Activated gamma-delta T cell treated with Interleukin-2 at 50 U/mL for 16 hours (primary cell): ENCODE measurements at places on chromosomes 6 and 20.

GRCh38 chr20:64247307-64247618 is 8.3 kb upstream of the PCMTD2 start:
- DNase-seq = no peak

DNA sequence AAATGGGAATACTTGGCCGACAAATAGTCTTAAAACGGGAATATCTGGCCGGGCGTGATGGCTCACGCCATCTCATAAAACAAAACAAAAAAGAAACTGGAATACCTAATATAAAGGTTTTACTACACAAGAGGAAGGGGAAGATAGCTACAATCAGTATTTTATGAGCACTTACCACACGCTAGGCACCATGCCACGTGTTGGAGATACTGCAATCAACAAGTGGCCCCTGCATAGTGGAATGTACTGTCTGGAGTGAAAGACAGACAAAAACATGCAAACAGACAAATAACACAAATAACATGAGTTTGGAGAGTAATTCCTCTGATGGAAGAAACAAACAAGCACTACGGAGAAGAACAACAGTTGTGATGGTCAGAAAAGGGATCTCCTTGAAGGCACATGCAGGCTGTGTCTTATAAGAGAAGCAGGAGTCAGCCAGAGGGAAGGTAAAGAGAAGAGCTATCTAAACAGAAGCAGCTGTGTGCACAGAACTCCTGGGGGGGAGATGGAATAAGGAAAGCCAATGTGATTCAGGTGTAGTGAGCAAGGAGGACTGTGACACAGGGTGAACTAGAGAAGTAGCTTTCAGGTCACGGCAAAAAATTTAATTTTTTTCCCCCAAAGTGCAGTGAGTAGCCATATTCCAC is 39.1 kb upstream of the AKIRIN2 start:
- DNase-seq = no peak

DNA sequence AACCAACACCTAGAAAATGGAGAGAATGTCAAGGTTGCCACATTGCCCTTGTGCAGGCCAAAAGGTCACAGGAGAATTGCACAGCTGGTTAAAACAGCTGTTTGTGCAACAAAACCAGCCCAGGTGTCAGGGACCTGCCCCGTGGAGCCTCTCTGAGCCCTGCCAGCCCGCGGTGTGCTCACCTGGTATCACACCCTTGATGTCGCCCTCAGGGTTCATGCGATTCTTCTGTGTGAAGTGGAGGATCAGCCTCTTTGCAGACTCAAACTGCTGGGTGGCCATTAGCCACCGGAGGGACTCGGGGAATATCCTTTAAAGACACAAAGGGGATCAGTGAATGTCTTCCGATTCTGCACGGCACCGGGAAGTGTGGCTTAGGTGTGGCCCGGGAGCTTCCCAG is 39.2 kb downstream of the PSMG4 start:
- DNase-seq = no peak

GRCh38 chr6:99613705-99614429 is 7.2 kb downstream of the PRDM13 start:
- DNase-seq = no peak

DNA sequence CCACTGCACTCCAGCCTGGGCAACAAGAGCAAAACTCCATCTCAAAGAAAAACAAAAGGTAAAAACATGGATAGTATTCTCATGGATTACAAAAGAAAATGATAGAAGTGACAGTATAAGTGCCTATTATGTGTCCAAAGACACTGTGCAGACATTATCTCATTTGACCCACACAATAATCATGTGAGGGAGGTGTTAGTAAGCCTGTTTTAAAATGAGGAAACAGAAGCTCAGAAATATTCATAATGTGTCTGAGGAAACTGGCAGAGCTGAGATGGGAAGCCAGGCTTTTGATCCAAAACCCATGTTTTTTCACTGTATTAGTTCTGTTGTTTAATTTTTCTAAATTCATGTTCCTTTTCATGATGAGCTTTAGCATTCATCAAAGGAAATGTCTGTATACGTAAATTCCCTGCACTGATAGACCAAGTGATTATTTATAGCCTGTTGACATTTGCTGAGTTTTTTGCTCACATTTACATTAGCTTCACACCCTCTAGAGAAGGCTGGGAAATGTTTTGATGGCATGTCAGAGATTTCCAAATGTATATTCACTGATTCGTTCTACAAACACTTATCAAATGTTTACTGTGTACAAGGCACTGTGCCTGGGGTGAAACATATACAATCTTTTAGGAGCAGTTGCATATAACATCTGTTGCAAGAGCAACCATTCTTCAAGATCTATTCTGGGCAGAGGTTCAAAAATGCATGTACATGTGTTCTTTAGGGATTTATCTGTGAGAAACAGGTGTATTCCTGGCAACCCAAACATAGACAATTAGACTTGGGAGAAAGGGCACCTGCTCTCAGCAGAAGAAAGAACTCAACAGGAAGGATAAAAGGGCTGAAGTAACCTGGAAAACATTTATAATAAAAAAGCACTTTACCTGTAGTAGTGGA is 331.5 kb downstream of the SAMD5 start:
- no peak for DNase-seq

DNA sequence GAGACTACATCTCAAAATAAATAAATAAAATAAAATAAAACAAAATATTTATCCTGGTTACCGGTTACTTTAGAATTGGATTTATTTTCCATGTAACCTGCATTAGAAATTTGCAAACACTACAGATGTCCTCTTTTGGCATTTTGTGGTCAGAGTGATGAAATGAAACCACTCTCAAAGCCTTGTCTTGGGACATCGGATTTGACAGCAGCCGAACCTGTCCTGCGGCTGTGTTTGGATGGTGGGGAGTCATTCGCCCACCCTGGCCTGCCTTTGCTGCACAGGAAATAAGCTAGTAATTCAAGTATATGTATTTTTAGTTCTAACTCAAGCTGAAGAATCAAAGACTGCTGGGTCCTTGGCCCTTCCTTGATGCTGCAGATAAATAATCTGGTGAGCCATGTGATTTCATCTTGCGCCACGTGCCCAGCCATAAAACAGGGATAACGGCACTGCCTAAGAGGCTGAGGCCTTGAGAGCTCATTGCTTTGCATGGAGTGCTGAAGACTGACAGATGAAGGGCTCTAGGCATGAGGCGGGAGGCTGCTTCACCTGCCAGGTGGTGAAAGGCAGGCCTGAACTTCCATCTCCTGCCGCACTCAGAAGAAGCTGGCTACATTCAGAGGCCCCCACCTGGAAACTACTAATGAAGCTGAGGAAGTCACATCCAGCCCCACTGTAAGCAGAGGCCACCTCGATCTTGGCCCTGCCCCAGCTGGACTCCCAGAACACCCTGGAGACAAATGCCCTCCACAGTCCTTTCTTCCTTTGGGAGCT is 76.9 kb downstream of the NOL4L start:
- DNase-seq = no peak

DNA sequence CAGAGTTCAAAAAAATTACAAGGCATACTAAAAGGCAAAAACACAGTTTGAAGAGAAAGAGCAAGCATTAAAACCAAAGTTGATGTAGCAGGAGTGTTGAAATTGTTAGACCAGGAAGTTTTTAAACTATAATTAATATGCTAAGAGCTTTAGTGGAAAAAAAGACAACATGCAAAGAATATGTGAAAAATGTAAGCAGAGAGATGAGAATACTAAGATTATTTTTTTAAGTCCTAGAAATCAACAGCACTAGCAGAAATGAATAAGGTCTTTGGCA is 192.6 kb downstream of the ERMARD start:
- DNase-seq = no peak

- DNase-seq = peak; percentile 0
Measured at GRCh38 chr6:170114187-170114945, 176.5 kb downstream of the DLL1 start.

- peak; percentile 59 for DNase-seq
Measured at GRCh38 chr6:133923938-133924593, 29.0 kb upstream of the TBPL1 start.

GRCh38 chr6:33407132-33407718 is 3.6 kb upstream of the PHF1 start:
- no peak for DNase-seq

GRCh38 chr6:166613027-166613426 is 14.0 kb downstream of the RPS6KA2 start:
- no peak for DNase-seq

DNA sequence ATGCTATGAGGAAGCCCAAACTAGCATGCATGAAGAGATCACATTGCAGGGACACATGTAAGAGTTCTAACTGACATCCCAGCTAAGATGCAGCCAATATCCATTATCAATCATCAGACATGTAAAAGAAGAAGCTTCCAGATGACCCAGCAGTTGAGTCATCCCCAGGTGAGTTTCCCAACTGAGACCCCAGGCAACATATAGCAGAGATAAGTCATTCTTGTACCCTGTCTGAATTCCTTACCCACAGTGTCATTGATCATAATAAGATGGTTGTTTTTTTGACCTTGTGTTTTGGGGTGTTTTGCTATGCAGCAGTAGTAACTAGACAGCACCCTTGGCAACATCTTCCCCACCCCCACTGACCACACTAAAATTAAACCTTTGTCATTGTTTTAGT is 18.9 kb downstream of the SIRPD start:
- no peak for DNase-seq

GRCh38 chr6:132972971-132973370 is 158.6 kb downstream of the RPS12 start:
- DNase-seq = no peak

DNA sequence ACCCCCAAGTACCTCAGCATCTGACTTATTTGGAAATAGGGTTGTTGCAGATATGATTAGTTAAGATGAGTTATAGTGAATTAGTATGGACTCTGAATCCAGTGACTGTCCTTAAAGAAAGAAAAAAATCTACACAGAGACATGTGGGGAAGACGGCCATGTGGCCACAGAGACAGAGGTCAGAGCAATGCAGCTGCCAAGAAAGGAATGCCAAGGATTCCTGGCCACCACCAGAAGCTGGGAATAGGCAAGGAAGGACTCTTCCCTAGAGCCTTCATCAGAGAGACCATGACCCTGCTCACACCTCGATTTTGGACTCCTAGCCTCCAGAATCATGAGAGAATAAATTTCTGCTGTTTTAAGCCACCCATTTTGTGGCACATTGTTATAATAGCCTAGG is 81.8 kb downstream of the FYN start:
- no peak for DNase-seq

GRCh38 chr20:7392542-7393206 is 547.6 kb downstream of the HAO1 start:
- no peak for DNase-seq

DNA sequence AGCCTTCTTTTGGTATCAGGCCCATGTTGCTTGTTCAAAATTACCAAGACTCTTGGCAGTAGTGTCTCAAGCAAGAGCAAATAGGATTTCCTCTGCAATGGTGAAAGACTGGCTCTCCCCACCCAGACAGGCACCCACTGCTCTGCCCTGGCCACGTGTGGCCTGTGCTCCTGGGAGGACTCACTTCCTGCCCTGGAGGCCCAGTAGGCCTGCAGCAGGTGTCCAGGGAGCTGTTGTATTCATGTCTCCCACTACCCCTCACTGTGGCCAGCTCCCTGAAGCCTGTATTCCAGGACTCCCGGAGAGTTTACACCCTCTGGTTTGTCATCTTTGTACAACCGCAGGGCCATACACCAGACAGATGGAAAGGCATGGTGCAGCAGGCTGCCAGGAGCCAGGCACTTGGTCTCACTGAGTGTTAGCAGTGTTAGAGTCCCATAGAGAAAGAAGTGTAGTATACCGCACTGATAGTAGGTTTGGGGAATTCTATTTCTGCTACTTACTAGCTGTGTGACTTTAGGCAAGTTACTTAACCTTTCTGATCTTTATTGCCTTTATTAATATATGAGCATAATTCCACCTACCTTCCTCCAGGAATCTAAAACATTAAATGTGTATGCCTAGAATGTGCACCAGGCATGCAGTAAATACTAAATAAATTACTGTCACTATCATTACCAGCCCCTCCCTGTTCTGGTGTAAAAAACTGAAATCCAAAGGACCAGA is 159.7 kb downstream of the TMEM242 start:
- DNase-seq = no peak

DNA sequence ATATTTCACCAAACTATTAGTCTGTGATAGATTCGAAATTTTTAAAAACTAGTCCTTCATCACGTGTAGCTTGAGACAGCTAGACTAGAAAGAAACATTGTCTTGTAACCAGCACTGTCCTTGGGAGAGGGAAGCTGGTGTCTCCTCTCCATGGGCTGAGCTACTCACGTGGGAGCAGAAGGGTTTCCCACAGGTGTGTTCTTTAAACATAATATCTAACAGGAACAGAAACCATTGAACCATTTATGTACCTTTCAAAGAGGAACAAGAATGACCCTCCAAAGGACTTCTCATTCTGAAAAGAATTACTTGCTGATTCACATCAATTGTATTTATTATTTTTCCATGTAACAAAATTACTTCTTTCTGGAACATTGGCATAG is 72.4 kb upstream of the SYNJ2 start:
- no peak for DNase-seq

GRCh38 chr6:134967711-134968110 is 17.8 kb upstream of the ALDH8A1 start:
- DNase-seq = no peak

DNA sequence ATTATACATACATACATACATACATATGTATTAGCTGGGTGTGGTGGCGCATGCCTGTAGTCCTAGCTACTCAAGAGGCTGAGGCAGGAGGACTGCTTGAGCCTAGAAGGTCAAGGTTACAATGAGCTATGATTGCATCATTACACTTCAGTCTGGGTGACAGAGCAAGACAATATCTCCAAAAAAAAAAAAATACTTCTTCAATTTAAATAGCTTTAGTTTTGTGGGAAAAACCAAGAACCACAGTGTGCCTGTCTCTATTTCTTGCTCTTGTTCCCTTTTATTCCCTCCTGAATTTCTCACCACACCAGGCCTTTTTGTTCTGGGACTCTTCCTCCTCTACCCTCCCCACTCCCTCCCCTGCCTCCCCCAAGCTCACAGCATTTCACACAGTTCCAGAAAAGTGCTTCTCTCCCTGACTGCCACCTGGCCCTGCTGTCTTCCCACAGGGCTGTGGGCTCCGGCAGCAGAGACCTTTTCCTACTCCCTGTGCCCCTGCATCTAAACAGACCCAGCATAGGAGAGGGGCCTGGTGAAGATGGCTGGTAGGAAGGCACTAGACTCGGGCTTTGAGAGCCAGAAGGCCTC is 1.3 kb downstream of the C20orf203 start:
- no peak for DNase-seq

DNA sequence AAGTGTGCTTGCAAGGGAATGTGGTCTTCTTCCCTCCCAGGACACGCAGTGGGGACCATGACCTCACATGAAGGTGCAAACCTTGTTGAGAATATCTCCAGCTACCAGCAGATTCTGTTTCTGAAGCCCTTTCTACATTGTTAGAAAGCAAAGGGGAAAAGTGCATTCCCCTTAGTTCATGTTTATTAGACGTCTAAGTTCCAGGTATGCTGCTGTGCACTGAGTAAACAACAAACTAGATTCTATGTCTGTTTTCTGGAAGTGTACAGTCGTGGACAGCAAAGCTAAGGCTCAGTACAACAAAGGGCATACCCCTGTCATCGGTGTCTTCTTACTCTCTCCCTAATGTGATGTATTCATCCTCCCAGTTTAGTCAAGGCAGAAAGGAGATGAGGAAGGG is 178.5 kb downstream of the KIF16B start:
- DNase-seq = no peak
